ENCODE measurements at places on chromosomes 3 and 15. TPM values are rescaled to one million over a fixed set of nuclear protein-coding genes. Genes with fewer than 3 reads are reported as not detected.

The AVEN gene
- polyA plus RNA-seq, result 31.7 TPM

The IGF2BP2 gene
- polyA plus RNA-seq, result 164 TPM

The TMEM40 gene
- 5.2 TPM for polyA plus RNA-seq

The AHSG gene
- polyA plus RNA-seq, result 0.59 TPM

The SH2D7 gene
- 0.98 TPM for polyA plus RNA-seq

The PTPRG gene
- polyA plus RNA-seq, result 15.2 TPM

All from cardiac muscle cell (in vitro differentiated cells and primary cell).